Inflammatory macrophage treated with lipopolysaccharide for 4 hours (primary cell): ENCODE measurements at places on chromosomes 5 and 9.

DNA sequence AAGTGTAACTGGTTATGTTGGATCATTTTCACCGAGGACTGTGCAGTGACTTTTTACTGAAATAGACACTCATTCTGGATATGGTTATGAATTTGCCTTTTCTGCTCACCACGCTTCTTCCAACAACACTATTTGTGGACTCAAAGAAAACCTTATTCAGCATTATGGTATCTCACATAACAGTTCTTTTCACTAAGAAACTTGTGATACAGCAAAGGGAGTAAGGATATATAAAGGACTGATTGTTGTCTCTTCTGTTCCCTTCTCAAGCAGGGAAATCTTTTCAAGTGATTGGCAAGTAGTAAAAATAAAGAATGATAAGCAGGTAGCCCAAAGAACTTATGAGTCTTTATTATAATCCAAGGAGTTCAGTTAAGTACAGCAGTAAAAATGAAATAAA is 131.5 kb upstream of the SV2C start:
- no peak for DNase-seq

- DNase-seq: no peak
Measured at GRCh38 chr9:137967280-137967953, 89.8 kb downstream of the CACNA1B start.

- DNase-seq: peak; percentile 80
Measured at GRCh38 chr9:134925011-134925511, 7.3 kb upstream of the FCN1 start.

GRCh38 chr9:131237291-131237690 is 39.0 kb downstream of the FAM78A start:
- no peak for DNase-seq

DNA sequence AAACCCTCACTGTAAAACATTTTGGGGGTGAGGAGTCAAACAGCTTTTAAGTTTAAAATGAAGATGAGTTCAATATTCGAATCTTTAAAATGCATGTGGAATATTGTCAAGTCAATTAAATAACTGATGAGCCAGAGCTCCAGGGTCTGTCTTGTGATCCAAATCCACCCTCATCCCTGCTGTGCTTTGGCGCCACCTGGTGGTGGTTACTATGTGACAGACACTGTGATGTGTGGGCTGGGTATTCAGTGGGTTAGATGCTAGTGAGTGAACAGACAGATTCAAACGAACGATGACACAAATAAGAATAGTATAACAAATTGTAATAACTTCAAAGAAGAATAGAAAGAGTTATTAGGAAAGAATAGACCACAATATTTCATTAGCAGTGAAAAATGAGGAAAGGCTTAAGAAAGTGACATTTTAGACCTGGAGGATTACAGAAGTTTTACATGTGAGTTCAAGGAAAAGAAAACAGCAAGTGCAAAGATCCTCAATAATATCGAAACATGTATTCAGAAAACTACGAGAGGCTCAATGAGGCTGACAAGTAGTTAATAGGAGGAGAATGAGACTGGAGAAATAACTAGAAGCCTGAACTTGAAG is 51.4 kb upstream of the CHSY3 start:
- peak; percentile 61 for DNase-seq

GRCh38 chr5:68215898-68216244 is 315 bp downstream of the PIK3R1 start:
- no peak for DNase-seq

GRCh38 chr5:77958642-77959330 is 182.6 kb upstream of the TBCA start:
- DNase-seq: no peak

- no peak for DNase-seq
Measured at GRCh38 chr9:97807681-97808080, 45.3 kb upstream of the FOXE1 start.

DNA sequence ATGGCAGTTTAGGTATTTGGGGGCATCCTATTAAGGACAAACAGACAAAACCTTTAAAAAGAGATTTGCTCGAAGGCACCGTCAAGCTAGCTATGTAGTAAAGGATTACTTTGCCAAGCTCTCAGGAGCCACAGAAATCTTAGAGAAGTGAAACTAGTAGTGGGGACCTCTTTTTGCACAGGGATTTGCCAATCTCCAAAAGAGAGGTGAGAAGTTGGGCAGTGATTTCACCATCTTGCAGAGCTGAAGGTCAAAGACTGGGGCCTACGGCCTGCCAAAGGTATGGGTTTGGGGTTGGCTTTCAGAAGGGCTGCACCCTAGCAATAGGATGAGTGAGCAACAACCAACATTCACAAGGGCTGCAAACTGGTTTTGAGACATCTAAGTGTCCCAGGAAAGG is 1.6 kb upstream of the FCN1 start:
- DNase-seq: peak; percentile 74

DNA sequence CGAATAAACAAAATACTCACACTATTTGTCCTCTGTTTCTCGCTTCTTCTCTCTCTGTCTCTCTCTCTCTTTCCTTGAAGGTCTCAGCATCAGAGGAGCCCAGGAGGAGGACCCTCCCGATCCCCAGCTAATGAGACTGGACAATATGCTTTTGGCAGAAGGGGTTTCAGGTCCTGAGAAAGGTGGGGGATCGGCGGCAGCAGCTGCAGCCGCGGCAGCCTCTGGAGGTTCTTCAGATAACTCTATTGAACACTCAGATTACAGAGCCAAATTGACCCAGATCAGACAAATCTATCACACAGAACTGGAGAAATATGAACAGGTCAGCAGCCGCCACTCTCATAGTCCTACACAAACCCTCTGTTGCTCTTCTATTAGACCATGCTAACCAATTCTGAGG is 168.4 kb downstream of the PBX3 start:
- no peak for DNase-seq

DNA sequence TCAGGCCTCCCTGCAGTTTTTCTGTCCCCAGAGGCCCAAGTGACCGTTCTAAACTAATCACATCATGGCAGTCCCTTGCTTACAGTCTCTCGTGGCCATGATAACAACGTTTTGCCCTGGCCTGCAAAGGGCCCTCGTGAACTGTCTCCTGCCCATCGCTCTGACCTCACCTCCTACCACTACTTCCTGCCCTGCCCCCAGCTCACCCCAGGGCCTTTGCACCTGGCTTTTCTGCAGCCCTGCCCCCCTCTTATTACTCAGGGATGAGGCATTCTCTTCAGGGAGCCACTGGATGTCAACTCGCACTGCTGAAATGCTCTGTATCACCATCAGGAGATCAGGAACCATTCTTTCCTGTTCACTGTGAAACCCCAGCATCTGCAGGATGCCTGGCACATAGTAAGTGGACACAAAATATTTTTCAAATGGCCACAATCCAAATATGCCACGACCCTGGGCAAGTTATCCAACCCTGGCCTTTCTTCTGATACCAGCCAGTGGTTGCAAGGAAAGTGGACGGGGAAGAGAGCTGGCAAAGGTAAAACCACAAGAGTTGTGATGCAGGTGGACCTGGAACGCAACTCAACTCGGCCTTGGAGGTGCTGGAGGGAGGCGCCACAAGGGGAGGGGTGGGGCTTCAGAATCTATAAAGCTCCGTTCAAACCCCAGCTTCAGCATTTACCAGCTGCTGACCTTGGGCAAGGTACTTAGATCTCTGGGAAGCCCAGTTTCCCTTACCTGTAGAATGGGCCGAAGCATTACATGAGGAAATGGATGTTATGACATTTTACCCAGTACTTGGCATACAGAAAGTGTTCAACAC is 1.7 kb downstream of the SNCB start:
- no peak for DNase-seq

DNA sequence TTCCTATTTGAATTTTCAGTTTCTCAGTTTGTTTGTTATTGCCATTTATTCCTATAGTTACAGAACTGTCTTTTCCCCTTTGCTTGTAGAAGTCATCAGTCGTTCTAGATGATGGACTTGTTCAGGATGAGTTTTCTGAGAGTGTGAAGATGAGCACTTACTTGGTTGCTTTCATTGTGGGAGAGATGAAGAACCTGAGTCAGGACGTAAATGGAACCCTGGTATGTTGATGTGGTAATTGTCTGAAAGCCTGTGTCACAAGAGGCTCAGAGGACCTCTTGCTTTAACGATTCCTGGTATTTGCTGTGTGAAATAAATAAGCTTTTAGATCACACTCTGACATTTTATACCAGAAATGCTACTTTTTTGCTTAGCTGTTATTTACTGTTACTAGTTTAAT is 50.6 kb downstream of the LNPEP start:
- no peak for DNase-seq

GRCh38 chr5:65320250-65320649 is 161.5 kb downstream of the ADAMTS6 start:
- no peak for DNase-seq

GRCh38 chr5:132498686-132499271 is 8.2 kb upstream of the IRF1 start:
- DNase-seq: no peak

DNA sequence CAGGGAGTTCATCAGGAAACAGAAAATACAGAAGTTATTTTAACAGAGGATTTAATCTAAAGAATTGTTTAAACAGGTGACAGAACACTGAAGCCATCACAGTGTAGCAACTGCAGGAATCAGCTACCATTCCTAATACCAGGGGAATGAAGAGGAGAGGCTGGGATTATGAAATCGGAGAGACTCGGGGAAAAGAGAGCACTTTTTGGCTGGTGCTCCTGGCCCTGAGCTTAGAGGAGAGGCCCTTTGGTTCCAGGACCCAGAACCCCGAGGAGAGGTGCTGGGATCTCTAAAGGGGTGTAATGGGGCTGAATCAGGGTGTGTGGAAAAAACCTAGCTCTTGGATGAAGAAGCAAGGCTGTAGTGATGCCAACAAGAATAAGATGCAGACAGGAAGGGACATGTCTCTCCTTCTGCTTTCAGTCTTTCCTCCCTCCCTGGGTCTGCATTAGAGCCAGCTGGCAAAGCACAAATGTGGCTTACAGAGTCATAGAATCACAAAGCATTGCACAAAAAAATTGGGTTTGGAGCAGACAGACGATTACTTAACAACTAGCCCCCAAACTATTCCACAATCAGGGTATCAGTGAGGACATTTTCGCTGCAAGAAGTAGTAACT is 11.6 kb upstream of the SFXN1 start:
- no peak for DNase-seq

GRCh38 chr9:68897577-68898145 is 116.3 kb downstream of the PRKACG start:
- no peak for DNase-seq

GRCh38 chr9:130640681-130641080 is 23.7 kb upstream of the PRDM12 start:
- DNase-seq: no peak

DNA sequence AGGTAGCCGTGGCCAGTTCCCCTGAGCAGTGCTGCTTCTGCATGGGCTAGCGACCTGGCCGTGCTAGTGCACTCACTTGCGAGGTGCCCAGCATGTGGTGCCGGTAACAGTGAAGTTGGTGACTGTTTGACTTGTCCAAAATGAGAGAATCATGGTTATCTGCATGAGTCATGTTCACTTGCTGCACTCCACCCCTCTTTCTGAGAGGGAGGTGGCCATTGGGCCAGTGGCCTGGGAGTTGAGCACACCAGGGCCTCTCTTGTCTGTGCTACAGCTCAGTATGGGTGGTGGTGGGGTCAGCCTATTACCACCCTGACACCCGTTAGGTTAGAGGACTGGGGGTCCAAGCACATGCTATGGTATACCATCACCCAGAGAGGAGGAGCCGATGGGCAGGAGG is 55.4 kb upstream of the GARNL3 start:
- DNase-seq: no peak

GRCh38 chr5:132016721-132017250 is 5.3 kb upstream of the ACSL6 start:
- DNase-seq: no peak

GRCh38 chr5:139708877-139709581 is 60.9 kb downstream of the CXXC5 start:
- peak; percentile 90 for DNase-seq

- peak; percentile 47 for DNase-seq
Measured at GRCh38 chr5:81838307-81838906, 87.5 kb upstream of the SSBP2 start.

- DNase-seq: no peak
Measured at GRCh38 chr5:125798307-125798706, 624.9 kb upstream of the GRAMD2B start.

DNA sequence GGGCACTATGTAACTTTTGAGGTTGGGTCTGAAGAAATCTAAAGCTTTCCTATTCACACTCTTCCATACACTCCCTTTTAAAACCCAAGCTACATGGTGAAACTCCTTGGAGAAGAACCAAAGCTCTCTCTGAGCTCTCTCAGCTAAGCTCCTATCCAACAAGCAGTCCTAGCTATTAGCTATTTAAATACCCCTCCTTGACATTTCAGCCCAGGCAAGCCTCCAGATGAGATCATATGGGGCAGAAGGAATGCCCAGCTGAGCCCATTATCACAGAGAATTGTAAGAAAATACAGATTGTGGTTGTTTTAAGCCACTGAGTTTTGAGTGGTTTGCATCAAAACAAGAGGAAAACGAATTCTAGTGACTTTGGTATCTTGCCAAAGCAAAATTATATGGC is 15.2 kb downstream of the HSPB3 start:
- no peak for DNase-seq

- no peak for DNase-seq
Measured at GRCh38 chr5:15371184-15371583, 128.8 kb upstream of the FBXL7 start.

GRCh38 chr9:18331808-18332209 is 142.1 kb upstream of the ADAMTSL1 start:
- no peak for DNase-seq

DNA sequence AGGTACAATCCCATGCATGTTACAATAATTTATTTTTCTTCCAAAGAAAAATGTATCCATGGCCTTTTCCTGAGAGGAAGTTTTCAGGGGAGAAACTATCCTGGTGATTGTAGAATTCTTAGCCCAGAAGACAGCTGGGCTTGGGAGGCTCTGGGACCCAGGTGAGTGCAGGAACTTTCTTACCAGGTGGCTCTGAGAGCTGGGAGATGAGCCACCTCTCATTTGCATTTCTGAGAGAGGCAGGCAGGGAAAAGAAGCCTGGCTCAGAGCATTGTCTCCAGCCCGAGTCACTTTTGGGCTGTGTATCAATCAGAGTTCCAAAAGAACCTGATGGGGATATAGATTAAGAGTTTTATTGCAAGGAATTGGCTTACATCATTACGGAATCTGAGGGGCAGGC is 52.7 kb downstream of the ALG2 start:
- no peak for DNase-seq

DNA sequence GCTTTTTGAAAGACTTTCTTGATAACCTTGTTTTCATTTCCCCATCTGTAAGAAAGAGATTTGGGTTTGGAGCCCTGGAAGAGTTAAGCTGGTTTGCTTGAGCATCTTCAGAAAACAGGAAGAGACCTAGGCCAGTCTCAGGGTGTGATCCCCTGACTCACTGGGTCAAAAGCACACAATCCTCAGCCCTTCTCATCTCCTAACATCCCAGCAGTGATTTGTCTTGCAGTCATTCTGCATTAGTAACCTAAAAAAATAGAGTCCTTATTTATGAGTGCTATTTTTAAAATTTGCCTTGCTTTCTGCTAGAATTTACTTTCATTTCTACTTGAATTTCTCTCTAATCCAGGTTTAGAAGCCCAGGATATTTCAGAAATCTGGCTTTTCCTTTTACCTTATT is 16.4 kb upstream of the ARSB start:
- no peak for DNase-seq

DNA sequence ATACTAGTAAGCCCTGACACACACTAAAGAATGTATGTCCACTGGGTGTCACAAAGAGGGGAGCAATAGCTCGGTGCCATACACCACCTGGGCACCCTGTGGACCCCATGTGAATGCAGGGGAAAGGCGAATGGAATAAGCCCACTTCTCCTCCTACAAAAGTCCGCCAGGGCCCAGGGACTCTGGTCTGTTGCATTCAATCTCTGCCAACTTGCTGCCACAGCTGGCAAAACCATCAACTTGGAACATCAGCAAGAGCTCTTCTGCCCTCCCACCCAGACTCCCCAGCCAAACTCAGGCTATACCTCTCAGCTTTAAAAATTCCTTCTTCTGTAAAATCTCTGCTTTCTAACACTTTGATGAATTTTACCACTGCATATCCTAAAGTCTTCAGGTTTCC is 54.5 kb downstream of the PFDN1 start:
- DNase-seq: no peak
